Stimulated activated CD4-positive, alpha-beta T cell treated with anti-CD3 and anti-CD28 coated beads, Interleukin-15, amount 100 ng/mL, for 1 hour (primary cell): ENCODE measurements at places on chromosomes 3 and 15.

DNA sequence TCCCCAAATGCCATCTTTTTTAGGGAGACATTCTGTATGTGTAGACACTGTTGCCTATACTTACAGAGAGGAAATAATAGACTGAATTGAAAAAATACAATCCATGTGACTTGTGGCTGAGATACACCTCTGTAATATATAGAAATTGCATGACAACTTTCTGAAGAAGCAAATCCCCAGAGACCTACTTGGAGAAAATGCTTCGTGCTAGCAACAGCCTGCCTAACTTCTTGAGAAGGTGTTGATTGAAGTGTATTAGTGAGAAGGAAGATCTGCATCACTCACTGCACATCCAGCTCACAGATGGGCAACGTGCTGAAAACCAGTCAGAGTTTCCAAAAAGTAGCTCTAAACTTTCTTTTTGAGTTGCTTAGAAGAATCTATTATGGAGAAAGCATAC is 404.1 kb downstream of the EPHB1 start:
- DNase-seq, result no peak

DNA sequence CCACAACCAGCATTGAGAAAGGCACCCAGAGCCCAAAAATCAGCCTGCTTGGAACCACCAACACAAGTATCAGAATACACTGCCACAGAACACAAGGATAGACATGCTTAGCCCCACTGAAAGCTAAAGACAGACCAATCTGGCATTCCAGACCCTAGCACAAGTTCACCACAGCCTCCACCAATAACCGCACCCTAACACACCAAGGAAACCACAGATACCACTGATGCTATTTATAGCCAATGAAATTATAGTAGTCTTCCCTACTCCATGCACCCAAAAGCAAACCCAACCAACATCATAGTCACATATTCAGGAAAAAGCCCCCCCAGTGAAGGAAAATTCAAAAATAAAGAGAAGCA is 83.9 kb upstream of the STT3B start:
- DNase-seq, result no peak

GRCh38 chr15:60795471-60795870 is 316.5 kb upstream of the ICE2 start:
- no peak for DNase-seq

- no peak for DNase-seq
Observed at GRCh38 chr3:134373271-134374104, 759 bp downstream of the AMOTL2 start.
